ENCODE measurements at places on chromosomes 1 and 21. TPM values are rescaled to one million over a fixed set of nuclear protein-coding genes. Genes with fewer than 3 reads are reported as not detected.

Gene RGS2
- polyA plus RNA-seq = 19.7 TPM

Gene GPR25
- 21.4 TPM for polyA plus RNA-seq

Gene KIF17
- not detected for polyA plus RNA-seq

Gene OR4F29
- not detected for polyA plus RNA-seq

Gene ANKRD65
- polyA plus RNA-seq = not detected

Gene CASQ1
- polyA plus RNA-seq = not detected

Gene HSD11B1
- 0.38 TPM for polyA plus RNA-seq

Gene FLVCR1
- polyA plus RNA-seq = 2.3 TPM

Data from CD4-positive, CD25-positive, alpha-beta regulatory T cell (primary cell).